ENCODE measurements at places on chromosomes 12 and 14.

DNA sequence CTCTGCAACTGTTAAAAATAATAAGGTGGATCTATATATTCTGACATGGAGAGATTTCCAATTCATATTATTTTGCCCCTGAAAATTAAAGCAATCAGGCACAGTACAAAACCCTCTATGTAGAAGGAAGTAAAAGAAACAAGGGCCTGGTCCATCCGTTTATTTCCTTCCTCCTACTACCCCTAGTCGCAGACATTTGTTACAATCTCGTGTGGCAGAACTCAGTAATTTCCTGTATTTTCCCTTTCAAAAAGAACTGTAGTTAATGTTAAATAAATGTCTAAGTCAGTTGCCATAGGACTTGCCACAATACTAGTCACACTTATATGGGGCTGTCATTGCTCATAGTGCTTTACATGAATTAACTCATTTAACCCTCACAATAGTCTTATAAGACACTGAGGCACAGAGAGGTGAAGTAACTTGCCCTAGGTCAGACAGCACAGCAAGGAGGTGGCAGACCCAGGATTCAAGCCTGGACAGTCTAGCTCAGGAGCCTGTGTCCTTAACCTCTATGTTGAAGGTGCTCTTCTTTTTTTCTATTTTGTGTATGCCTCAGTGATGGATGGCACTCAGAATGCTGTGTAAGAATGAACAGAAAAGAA is 24.2 kb downstream of the NINJ2 start:
- DNase-seq = no peak

DNA sequence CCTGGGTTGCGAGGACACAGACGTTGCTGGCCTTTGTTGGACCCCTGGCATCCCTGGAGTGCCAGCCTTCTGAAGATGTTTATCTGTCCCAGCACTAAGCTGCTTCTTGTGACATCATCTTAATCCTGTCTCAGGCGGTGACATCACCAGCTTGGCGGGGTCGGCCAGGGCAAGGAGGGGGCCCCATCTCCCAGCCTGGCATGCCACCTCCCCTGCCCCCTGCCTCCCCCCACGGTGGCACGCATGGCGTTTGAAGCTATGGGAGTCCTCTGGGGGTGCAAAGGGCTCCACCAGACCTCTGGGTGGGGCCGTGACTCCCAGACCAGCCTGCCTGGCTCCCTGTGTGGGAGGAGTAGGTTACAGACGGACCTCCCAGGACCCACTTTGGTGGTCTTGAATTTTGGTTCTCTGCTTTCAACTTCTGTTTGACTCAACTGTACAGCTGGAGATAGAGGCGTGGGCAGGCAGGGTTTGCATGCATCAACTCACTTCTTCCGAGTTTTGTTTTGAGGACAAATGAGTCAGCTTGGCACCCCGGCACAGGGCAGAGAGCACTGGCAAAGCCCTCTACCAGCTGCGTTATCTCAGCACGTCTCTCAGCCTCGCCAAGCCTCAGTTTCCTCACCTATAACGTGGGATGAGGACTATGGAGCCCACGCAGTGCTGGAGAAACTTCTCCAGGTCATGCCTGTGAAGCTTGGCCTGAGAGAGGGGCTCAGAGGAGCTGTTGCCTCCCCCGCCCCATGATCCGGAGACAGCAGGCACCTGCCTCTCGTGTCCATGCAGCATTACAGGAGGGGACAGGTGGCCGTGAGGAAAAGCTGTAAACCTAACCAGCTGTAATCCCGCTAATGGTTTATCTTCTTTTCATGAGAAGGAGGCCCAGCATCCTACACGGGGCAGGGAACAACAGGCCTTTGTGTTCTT is 38.8 kb upstream of the EML1 start:
- DNase-seq = no peak

GRCh38 chr14:64828071-64828470 is 51.6 kb downstream of the SPTB start:
- DNase-seq = no peak

DNA sequence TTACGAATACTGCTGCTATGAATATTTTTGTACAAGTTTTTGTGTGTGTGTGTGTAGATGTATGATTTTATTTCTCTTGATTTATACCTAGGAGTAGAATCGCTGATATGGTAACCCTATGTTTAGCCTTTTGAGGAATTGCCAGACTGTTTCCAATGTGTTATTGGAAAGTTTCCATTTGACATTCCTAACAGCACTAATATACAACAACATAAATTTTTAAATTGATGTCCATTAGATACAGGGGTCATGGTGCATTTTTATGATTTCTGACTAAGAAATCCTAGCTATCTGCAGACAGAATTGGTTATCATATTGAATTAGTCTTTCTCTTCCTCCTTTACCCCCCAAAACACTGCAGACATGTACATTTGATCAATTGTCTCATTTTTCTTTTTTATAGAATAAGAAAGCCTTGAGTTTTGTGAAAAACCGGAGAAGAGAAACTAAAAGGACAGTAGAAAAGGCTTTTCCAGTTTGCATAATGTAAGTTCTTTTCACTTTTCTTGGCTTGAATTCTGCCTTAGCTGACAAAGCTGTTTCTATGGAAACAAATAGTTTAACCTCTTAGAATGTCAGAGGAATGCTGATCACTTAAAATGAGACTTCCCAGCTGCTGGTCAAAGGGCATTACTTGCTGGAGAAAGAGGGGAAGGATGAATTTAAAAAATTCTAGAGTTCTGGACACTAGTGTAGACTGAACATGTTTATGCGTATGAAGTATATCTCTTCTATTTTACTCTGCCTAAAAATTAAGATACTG is 28.2 kb downstream of the PALS1 start:
- DNase-seq = no peak

DNA sequence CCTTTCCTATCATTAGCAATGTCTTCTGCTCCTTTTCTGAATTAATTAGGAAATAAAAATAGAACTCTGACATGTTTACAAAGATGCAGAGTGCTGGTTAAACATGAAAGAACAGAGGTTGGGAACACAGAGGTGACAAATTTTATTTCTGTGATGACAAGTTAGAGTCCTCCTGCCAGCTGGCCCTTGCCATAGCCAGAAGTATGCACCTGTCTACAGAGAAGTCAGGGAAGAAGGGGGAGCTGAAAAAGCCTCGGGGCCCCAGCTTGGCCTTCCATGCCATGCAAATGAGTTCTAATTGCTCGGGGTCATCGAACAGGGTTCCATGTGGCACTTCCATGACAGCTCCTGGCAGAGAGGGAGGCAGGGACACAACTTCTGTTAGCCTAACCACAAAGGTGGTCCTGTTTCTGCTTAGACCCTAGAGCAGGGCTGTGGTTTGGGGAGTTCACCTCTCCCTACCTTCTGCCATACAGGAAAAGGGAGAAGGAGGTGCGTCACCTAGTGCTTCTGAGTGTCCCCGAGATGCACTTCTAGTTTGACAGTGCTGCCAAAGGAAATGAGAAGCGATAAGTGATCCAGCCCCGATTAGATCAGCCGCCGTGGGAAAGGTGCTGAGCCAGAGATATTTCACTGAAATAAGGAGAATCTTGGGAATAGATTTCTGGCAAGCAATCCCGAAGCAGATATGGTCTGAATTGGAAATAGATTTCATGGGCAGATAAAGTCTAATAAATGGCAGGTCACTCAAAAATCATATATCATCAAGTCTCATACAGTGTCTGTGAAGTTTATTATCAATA is 155.8 kb upstream of the FOXN3 start:
- DNase-seq = no peak

All from NCI-H1092 (cell line).